ENCODE measurements at places on chromosomes 6 and 20.

- DNase-seq: no peak
Observed at GRCh38 chr20:44967207-44967807, 995 bp downstream of the STK4 start.

DNA sequence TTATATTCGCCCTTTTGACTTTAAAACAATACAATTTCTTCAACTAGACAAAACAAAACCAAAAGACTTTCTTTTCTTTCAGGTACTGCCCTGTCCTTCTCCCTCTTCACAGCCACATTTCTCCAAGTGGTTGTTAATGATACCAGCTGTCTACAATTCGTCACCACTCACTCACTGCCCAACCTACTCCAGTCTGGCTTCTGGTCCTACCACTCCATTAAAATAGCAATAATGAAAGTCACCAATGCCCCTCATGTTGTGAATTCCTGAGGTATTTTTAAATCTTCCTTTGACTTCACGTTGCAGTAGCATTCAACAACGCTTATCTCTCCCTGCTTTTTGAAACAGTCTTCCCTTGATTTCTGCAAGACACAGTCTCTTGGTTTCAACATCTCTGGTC lies 11.6 kb upstream of the MAN1A1 start:
- DNase-seq: no peak

GRCh38 chr6:42136508-42137193 lies 5.8 kb downstream of the C6orf132 start:
- DNase-seq: no peak

DNA sequence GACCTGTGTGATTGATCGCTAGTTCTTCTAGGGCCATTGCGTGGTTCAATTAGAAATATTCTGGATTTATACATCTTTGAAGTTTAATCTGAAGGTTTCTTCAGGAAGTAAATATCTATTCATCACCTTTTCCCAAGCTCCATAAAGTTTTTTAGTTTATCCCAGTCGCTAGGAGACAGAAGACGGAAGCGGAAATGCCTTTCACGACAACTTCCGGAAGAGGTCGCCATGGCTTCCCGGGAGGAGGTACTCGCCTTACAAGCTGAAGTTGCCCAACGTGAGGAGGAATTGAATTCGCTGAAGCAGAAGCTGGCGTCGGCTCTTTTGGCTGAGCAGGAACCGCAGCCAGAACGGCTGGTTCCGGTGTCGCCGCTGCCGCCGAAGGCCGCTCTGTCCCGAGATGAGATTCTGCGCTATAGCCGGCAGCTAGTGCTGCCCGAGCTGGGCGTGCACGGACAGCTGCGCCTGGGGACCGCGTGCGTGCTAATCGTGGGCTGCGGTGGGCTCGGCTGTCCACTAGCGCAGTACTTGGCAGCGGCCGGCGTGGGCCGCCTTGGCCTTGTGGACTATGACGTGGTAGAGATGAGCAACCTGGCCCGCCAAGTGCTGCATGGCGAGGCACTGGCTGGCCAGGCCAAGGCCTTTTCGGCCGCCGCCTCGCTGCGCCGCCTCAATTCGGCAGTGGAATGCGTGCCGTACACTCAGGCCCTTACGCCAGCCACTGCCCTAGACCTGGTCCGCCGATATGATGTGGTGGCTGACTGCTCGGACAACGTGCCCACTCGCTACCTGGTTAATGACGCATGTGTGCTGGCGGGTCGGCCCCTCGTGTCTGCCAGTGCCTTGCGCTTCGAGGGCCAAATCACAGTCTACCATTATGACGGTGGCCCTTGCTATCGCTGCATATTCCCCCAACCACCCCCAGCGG lies at the start of gene MOCS3:
TSS of gene MOCS3 (plus strand) at position 204 of the 928 bp plus-strand sequence. CDS start at position 229, 25 bp downstream.
- peak; percentile 94 for DNase-seq

DNA sequence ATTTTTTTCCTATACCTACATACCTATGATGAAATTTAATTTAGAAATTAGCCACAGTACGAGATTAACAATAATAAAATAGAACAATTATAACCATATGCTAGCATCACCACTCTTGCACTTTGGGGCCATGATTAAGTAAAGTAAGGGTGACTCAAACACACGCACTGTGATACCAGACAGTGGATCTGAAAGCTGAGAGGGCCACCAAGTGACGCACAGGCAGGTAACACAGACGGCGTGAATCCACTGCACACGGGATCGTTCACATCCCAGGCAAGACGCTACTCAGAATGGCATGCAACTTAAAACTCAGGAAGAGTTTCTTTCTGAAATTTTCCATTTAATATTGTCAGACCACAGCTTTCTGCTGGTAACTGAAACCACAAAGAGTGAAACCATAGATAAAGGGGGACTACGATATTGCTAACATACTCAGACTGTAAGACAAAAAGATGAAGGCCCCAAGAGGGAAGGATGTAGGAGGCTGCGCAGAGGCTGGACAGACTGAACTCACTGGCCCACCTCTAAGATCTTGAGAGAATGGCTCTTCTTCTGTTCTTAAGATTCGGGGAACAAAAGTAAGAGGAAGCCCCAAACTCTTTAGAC lies 17.9 kb downstream of the RRBP1 start:
- DNase-seq: no peak

DNA sequence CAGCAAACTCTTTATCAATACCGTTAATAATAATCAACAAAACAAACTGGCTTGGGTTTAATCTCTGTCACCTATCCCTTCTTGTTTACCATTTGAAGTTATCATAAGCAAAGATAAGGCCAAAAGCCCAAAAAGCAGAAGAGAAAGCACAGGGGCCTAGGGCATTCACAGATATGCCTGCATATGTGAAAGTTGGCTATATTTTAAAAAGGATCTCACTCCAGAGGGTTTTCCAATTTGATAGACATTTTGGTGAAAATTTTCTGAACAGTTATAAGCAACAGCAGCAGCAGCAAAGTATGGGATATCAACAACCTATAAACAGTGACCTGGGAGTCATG lies 101.1 kb downstream of the ATXN1 start:
- no peak for DNase-seq

DNA sequence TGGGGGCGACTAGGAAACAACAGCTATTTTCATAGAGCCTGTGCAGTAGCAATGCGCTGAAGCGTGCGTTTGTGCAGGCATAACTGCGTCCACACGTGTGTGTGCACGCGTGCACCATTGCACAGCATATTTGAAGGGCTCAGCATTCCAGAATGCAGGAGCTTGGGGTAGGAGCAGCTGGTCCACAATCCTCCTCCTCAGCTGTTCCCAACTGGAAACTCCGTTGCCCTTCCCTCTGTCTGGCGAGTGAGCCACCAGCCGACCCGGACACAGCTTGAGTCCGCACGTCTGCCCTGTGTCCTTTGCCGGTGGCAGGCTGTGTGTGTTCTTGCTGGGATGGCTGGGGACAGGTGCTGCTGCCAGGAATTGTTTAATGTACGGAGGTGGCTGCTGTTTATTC lies 110.2 kb downstream of the SASH1 start:
- no peak for DNase-seq

DNA sequence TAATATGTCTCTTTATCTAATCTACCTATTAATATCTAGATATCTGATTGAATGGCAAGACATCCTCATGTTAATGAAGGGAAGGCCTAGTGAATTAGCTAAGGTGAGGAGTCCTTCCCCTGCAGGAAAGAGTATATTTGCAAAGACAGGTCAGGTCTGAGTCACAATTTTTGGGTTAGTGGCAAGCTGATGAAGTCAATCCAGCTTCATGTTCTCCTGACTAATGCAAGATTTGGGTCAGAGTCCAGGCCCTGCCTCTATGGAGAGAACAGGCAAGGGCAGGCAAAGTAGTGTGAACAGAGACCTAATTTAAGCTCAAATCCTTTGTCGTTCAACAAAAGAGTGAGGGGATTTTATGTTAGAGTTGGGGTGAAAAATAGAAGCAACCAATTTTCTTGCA lies 496.7 kb downstream of the BMP2 start:
- no peak for DNase-seq

GRCh38 chr20:38842558-38842981 lies 37.1 kb downstream of the PPP1R16B start:
- DNase-seq: no peak

DNA sequence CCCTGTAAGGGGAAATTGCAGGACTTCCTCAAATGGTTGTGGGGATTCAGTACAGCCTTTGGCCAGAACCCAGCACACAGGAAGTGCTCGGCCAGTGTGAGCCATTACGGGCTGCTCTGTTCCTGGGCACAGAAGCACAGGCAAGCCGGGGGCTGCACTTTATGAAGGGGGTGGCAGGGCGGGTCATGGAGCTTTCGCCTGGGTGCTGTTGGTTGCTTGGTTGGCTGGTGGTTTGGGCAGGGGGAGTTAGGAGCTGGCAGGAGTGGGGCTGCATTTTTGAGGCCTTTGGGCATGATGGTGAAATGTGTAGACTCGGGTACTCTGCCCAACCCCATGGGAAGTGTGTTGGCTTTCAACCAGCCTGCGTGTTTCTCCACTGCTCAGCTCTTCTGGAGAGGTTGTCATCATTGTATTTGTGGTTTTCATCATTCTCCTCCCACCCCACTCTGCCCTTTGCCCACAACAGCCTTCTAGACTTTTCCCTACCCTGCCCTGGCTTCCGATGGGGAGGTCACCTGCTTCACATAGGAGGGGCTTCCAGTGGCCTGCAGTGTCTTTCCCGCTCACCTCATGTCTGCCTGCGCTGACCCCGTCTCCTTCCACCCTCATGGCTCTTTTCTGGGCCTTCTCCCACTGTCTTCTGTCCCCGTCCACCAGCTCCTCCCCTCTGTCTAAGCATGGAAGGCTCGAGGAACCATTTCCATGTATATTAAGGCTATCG lies 16.1 kb upstream of the RBM38 start:
- DNase-seq: no peak

GRCh38 chr20:14386726-14387125 lies 49.3 kb upstream of the FLRT3 start:
- DNase-seq: no peak

- no peak for DNase-seq
Observed at GRCh38 chr6:145206247-145206907, 528.9 kb downstream of the EPM2A start.

GRCh38 chr6:113645576-113645970 lies 211.6 kb upstream of the MARCKS start:
- no peak for DNase-seq

GRCh38 chr20:32493356-32493755 lies 91.8 kb downstream of the NOL4L start:
- DNase-seq: no peak

DNA sequence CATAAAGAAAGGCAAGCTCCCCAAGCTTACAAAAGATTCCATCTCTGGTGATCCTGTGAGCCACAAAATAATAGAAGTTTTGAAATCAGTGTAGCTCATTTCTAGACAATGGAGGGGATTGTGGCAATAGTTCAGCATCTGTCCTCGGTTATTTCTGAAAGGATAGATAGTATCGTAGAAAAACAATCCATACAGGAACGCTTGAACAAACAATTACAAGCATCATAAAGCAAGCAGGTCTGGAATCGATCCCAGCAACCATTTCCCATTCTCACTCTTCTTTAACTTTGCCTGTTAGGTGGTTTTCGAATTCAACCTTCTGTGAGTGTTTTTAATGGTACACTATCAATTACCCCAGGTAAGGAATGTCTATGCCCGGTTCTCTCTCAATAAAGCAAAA lies 931.1 kb downstream of the KIF16B start:
- DNase-seq: no peak

DNA sequence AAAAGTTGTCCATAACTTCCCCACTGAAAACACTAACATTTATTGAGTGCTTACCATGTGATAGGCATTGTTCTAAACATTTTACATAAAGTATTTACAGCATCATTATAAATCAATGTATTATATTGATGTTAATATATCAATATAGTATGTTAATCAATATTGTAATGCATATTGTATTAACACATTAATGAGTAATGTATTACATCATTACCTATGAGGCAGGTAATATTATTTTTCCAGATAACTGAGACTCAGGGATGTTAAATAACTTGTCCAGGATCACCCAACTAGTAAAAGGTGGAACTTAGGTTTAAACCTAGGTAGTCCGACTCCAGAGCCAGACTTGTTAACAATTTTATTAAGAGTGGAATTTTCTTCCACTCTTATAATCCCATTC lies 12.2 kb upstream of the TREM2 start:
- no peak for DNase-seq

GRCh38 chr6:72792692-72793091 lies 170.8 kb downstream of the KCNQ5 start:
- no peak for DNase-seq

- no peak for DNase-seq
Observed at GRCh38 chr6:4802312-4802935, 26.2 kb downstream of the CDYL start.

- DNase-seq: no peak
Observed at GRCh38 chr20:48621376-48622078, 206.3 kb downstream of the PREX1 start.

GRCh38 chr20:54515793-54516628 lies 40.6 kb downstream of the DOK5 start:
- no peak for DNase-seq

DNA sequence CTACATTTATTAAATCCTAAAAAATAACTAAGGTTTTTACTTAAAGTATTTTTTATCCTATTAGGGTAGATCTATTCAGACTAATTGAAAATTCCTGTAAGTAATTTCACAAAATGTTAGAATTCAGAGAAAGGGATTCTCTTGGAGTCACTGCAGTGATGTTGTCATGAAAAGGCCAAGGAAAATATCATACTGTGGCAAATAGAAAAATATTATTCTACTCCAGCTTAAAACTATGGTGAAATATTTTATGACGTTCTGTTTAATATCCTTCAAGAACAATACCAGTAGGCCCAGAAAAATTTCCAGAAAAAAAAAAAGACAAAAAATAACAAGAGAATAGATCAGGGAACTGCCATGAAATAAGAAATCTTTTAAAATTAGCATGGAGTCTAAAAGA lies 73.6 kb downstream of the FILIP1 start:
- no peak for DNase-seq

GRCh38 chr6:108868647-108869046 lies 20.4 kb downstream of the ARMC2 start:
- no peak for DNase-seq

DNA sequence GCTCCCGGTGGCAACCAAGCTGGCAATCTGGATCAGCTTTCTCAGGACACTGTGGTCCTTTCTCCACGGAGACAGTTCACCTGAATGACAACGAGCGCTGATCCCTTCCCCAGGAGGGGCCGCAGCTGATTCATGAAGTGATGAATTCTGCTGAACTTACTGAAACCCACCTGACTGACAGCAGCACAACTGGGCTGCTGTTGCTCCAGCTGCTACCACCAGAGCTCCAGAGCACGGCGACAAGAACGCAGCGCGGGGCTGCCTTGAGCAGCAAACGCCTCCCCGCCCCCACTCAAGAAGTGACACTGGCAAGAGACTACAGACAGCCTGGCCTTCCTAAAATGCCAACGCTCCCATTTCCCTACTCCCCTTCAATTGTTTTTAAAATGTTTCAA lies 10.0 kb downstream of the PXDC1 start:
- DNase-seq: no peak

GRCh38 chr6:53750052-53750650 lies 44.7 kb upstream of the LRRC1 start:
- DNase-seq: no peak

- no peak for DNase-seq
Observed at GRCh38 chr6:47464052-47464451, 13.5 kb upstream of the CD2AP start.

Data from SK-MEL-5 (cell line).